H54 (cell line): ENCODE measurements at places on chromosomes 2 and 18.

GRCh38 chr18:78726326-78727056, 253.1 kb upstream of the SALL3 start:
- DNase-seq: no peak

DNA sequence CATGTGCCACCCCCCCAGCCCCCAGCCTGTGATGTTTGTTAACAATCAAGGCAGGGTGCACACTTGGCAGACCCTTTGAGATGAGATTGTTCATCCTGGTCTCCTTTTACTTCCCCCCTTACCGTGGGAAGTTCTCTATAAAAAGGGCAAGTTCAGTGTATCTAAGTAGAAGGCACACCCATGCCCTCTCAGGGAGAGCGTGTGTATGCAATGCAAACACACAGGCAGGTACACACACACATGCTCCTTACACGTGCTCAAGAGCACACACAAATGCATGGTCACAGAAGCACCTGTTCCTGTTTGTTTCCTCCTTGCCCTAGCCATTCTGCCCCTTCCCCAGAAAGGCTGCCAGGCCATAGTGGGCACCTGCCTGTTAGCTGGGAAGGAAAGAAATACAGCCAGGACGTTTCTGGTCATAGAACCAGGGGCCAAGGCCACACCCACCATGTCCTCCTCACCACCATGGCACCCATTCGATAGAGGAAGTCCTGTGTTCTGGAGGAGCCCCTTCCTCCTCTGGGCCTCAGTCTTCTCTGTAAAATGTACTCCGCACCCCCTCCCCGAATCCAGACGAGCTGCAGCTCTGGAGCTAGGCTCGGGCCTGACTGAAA, 3.1 kb downstream of the ATOH8 start:
- no peak for DNase-seq

GRCh38 chr2:175476948-175477347, 295.4 kb upstream of the ATP5MC3 start:
- no peak for DNase-seq

GRCh38 chr18:28716338-28716737, 539.4 kb upstream of the CDH2 start:
- no peak for DNase-seq

DNA sequence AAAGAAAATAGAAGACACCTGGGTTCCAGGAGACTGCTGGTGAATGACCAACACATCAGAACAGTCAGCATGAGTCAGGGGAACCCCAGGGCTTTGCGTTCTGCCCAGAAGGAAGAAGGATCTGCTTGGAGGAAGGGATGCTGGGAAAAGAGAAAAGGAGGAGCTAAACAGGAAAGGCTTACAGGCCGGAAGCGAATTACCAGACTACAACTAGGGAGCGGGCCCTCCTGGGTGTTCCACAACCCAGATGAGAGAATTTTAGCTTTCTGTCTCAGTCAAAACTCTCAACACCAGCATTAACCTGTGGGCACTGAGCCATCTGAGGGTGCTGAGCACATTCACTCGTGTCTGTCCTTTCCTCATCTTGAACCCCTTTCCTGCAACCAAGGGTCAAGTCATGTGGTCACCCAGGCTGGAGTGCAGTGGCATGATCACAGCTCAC, 19.2 kb downstream of the CDC42EP3 start:
- DNase-seq: peak; percentile 83

GRCh38 chr2:98551316-98551715, 57.0 kb downstream of the COA5 start:
- DNase-seq: no peak

DNA sequence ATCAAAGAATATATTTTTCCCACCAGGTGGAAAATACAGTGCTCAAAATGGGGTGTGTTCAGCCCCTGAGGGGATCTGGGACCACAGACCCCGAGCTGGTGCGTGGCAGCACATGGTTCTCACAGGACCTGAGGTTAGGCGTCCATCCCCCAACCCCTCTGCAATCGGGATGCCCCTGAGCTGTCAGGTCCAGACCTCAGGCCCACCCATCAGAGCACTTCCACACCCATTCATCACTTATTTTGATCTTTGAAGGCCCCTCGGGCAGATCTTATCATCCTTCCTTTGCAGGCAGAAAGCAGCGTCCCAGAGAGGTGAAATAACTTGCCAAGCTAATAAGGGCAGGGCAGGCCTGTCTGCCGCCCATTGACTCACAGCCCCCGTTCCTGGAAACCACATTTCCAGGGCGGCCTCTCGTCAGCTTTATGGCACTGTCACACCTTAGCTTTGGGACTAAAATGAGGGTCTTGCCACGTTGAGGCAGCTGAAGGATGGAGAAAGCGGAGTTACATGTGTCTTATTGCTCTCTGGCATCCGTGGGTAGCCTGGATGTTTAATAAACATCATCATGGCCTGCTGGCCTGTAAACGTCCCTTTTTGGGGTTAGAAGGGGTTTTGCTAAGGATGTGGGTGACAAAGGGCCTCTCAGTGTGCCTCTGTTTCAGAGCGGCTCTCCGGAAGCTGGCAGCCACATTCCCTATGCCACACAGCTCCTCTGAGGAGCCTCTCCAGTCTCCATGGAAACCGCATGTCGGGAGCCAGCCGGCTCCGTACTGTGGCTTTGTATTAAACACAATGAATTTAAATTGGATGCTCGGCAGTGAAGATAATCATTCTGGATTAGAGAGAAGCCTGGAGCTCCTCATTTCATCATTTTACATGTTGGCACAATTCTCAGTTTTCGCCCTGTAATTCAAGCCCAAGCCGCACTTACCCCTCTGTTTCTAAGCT, 58.3 kb upstream of the MAPRE3 start:
- no peak for DNase-seq

DNA sequence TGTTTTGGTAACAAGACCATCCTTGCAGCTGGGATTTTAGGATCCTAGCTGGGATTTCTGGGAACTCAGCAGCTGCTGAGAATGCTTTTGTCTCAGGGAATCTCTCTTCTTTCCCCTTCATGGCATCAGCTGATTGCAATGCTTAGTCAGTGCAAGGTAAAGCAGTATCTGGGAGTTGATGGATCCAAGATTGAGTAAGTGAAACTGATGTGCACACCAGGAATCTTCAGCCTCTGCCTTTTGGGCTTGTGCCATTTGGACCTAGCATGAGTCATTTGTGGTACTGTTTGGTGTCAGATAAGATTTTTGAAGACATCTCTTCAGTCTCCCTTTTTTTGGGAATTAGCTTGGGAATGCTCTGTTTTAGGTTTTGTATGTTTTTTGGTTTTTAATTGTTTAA, 363.3 kb upstream of the TFPI start:
- DNase-seq: no peak
